ENCODE measurements at places on chromosomes 5 and 9.

- DNase-seq: no peak
Observed at GRCh38 chr9:20788526-20789451, 104.7 kb downstream of the FOCAD start.

- no peak for DNase-seq
Observed at GRCh38 chr5:100676817-100677631, 141.8 kb downstream of the FAM174A start.

- no peak for DNase-seq
Observed at GRCh38 chr5:73120222-73121118, at the start of gene TMEM171. Gene TMEM171, plus strand, starts transcription at chr5:73120575. Its CDS starts 2,799 bp downstream, at chr5:73123374.

DNA sequence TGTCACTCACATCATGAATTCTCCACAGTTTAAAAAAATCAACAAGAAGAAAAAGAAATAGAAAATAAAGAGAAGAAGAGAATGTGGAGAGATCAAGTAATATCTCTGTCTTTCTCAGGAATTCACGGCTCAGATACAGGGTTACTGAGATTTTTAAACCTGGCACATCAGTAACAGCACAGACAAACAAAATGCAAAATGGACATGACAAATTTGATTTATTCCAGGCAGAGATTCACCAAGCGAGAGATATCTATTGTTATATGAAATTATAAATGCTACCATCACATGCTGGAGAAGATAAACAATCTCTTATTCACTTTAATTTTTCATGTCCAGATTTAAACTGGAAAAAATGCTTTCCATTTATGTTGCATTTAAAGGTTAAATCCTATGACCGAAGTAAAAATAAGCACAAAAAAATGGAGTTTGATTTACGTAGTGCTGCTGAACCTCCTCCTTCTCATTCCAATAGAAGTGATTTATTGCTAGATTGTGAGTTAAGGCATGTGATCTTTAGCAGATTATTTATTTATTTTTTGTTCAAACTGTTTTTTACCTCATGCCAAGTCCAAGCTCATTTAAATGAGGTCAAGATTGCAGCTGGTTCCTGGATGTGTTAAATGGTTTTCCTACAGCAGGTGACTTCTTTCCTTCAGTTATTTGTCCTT lies 926.4 kb downstream of the MAT2B start:
- no peak for DNase-seq

DNA sequence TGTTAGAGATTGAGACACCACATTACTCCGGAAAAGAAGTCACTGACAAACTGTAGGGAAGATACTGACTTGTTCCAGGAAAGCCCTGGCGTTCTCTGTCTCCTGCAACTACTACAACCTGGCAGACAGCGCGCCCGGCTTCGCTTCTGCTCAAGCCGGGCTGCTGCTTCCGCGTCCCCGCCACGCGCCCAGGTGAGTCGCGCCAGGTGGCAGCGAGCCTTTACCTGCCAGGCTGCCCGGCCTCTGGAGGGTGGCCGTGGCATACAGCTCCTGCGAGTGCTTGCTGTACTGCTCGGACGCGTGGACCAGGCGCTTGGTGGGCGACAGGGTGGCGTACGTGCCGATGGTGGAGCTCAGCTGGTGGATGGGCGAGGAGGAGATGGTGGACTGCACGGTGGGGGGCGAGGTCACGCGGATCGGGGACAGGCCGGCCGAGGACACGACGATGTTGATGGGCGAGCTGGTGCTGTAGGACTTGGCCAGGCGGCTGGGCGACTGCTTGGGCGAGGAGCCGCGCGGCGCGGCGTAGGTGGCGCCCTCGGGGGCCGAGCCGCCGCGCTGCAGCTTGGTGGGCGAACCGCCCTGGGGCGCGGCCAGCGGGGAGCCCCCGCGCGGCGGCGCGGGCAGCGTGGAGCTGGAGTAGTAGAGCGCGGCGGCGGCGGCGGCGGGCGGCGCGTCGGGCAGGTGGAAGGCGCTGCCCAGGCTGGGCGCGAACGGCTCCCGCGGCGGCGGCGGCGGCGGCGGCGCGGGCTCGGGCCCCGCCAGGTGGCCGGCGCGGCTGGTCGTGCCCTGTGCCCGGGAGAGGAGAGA lies 519.6 kb downstream of the CTNND2 start:
- no peak for DNase-seq

DNA sequence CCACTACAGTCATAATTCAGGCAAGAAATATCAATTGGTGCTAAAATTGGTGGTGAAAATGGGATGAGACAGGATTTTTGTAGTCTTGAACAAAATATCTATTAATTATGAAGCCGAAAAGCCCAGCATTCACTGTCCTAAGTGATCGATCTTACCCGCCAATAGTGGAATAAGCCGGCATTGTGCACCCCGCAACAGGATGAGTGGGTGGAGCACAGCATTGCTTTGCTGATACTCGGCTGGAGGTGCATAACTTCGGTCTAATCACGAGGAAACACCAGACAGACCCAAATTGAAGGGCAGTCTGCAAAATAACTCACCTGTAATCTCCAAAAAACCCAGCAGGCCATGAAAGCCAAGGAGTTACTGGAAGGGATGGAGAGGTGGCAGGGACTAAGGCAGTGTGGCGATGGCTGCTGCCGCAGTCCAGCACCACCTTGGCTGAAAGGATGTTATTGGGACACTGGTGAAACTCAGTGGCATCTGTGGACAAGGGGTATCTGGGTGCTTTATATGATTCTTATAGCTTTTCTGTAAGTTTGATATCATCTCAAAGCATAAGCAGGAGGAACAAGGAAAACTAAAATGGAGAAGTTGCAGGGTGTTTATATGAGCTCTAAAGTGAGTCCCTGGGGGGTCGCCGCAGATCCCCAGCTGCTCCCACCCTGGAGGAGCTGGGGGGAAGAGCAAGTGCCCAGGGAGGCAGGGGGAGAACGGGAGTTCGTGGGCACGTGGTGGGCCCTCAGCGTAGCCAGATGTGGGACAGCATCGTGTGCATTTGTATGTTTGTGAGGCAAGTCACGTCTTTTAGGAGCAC lies 45.2 kb downstream of the AHRR start:
- no peak for DNase-seq

- no peak for DNase-seq
Observed at GRCh38 chr9:113160571-113160970, 9.8 kb downstream of the SLC31A2 start.

GRCh38 chr5:74519161-74519571 lies 121.4 kb downstream of the ENC1 start:
- no peak for DNase-seq

DNA sequence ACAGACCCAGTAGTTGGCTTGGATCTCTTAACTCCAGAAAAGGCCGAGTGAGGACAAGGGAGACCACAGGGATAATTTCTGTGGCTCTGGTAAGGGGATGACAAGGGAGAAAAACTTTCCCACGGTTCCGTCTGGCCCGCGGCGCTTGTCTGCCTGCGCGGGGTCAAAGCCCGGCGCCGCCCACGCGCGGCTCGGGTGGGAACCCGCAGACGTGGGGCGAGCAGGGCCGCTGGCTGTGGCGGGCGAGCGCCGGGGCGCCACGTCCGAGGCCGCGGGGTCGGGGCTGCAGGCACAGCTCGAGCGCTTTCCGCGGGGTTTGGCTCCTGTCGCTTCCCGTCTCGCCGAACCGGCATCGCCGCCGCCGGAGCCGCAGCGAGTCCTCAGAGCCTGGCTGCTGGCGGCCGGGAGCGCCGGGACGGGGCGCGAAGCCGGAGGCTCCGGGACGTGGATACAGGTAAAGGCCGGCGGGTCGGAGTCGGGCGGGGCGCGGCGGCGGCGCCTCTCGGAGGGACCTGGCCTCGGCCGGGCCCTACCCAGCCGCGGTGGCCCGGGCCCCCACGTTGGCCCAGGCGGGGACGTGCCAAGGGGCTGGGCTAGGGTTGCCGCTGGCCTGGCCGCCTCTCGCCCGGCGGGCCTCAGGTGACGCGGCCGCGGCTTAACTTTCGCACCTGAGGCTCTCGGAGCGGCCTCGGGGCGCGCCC lies at the start of gene RNF180:
Gene RNF180, plus strand, starts transcription at position 344 of the 701 bp plus-strand sequence. CDS start 34,965 bp downstream, outside the sequence.
- DNase-seq: no peak

GRCh38 chr5:75381456-75381855 lies 44.4 kb downstream of the HMGCR start:
- DNase-seq: no peak

DNA sequence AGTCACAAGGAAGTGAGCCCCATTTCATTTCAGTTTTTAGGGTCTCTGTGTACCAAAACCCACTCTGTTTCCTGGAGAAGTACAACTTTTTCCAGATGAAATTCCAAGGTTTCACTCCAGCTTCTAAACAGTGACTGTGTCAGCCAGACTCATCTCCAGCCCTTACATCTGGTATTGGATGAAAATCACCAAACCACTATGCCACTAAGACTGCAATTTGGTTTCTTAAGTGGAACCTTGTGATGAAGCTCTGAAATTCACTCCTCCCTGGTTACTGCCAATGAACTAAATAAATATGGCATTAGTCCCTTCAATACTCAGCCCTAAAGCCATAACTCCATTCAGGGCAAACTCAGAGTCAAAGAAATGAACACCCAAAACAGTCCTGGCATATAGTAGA lies 211.2 kb upstream of the DAPK1 start:
- DNase-seq: no peak

DNA sequence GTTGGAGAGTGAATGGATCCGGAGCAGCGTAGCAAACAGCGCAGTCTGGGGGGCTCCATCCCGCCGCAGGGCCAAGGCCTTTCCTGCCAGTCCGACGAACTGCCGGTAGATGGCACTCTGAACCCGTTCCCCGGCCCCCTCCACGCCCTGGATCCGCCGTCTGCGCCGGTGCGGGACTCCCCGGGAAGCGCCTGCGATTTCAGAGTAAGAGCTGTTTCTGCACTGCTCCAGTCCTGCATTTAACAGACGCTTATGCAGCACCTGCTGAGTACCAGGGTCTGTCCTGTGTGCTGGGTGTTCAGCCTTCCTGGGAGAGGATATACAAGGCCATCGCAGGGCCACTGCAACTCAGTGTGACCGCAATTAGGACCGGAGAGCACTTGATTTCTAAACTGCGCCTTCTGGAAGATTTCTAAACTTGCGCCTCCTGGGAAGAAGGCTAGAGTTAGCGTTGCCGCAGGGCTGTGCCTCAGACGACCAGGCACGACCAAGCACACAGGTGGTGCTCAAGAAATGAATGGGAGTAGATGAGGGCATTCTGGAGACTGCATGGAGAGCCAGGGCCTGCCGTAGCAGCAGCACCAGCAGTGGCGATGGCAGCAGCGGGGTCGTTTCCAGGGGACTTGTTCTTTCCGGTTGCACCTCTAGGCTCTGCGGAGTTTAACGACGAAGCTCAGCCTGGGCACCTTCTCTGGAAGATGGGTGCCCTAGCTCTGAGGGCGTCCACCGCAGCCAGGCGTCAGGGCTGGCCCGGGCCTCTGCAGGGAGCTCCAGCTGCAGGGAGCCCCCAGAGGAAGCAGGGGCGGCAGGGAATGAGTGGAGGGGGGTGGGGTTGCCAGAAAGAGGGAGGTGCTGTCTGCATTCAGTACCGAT lies 14.3 kb upstream of the TIFAB start:
- DNase-seq: no peak

DNA sequence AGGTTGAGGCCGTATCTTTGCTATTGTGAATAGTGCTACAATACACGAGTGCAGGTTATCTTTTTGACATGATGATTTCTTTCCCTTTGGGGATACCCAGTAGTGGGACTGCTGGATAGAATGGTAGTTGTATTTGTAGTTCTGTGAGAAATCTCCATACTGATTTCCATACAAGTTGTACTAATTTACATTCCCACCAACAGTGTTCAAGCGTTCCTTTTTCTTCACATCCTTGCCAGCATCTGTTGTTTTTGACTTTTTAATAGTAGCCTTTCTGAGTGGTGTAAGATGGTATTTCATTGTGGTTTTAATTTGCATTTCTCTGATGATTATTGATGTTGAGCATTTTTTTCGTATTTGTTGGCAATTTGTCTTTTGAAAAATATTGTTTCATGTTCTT lies 41.4 kb downstream of the CNOT6 start:
- no peak for DNase-seq

DNA sequence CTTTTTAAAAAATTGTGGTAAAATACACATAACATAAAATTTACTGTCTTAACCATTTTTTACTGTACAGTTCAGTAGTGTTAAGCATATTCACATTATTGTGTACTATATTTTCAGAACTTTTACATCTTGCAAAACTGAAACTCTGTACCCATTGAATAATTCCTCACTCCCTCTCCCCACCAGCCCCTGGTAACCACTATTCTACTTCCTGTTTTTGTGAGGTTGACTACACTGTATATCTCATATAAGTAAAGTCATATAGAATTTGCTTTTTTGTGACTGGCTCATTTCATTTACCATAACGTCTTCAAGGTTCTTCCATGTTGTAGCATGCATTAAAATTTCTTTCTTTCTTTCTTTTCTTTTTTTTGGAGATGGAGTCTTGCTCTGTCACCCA lies 87.0 kb downstream of the LNPEP start:
- DNase-seq: no peak

DNA sequence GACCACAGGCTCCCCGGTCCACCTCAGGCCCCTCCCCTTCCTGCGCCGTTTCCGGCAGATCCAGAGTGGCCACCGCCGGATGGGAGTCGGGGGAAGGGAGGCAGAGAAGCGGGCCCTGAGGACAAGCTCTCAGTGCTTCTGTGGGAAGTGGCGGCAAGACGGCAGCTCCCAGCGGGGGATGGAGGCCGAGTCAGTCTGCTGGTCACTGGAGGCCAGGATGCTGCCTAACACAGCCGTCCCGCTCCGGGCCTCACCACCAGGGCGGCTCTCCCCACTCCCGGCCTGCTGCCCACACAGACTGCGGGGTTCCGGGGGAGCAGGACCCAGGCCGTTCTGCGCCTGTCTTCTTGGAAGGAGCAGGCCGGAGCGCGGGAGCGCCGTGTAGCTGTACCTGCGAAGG lies 31.4 kb downstream of the FXN start:
- no peak for DNase-seq

GRCh38 chr9:109068764-109069163 lies 51.0 kb downstream of the TMEM245 start:
- no peak for DNase-seq

DNA sequence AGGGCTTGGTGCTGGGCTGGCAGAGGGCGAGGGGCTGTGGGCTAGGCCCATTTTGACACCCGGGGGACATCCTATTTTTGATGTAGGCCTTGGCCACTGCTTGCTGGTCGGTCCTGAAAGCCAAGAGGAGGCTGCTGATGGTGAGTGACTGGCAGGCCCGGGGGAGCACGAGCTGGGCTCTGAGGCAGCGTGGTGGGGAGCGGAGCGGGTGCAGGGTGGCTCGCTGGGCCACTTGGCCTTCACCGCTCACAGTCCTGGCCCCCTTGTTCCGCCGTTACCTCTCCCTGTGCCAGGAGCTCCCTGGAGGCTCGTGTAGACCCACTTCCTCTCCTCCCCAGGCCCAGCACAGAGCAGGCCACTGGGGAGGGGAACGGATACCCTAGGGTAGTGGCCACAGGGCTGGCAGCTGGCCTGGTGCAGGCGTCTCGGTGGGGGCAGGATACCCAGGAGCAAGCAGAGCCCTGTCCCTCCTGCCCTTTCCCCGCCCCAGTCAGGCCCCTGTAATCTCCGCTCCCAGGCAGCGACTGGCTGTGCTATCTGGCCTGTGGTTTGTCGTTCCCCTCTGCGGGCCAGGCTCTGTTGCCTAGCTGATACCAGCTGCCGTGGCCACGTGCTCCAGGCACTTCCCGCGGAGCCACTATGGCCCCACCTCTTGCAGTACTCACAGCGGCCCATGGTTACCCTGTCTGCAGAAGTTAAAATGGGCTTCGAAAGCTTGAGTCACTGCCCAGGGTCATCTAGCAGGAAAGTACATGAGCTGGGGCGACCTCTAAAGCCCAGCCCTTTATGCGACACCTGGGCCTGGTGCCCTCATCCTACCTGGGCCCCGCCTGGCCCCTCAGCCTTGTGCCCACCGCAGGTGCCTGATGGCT lies 11.7 kb upstream of the DOLPP1 start:
- DNase-seq: no peak

All from HS-27A (cell line).